ENCODE measurements at places on chromosomes 4 and X. TPM values are rescaled to one million over a fixed set of nuclear protein-coding genes. Genes with fewer than 3 reads are reported as not detected.

- DNase-seq = no peak
Measured at GRCh38 chrX:123924186-123924585, 37.3 kb upstream of the STAG2 start.

DNA sequence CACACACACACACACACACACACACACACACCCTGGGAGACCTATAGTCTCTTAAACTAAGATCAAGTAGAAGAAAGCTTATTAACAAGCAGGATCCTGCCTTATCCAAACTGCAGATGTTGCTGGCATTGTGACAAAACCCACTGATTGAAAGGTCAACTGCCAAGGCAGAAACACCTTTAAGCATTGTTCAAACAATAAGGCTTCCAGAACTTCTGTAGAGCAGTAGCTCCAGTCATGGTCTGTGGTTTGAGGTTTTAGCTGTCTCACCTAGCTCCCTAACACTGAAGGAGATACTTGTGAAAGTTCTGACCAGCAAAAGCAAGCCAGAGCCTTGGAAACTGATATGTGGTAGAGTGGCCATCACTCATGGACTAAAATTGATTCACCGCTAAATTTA, 59.8 kb downstream of the PTCHD1 start:
- no peak for DNase-seq

DNA sequence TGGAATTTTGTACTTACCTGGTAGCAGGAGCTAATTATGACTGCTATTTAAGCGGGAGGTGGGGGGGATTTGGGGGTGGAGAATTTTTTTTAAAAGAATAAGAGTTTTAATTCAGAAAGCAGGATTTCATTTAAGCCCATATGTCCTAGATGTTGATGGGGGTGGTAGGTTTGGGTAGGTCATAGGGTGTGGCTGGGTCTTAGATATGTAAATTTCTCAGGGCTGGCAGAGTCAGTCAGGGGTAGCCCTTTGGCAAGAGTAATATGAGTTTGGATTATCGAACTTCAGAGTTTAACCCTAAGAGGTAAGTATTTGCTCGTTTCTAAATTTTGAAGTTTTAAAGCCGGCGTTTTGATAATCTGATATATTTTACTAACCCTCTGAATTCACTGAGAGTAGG, 35.2 kb upstream of the COX18 start:
- DNase-seq = no peak

DNA sequence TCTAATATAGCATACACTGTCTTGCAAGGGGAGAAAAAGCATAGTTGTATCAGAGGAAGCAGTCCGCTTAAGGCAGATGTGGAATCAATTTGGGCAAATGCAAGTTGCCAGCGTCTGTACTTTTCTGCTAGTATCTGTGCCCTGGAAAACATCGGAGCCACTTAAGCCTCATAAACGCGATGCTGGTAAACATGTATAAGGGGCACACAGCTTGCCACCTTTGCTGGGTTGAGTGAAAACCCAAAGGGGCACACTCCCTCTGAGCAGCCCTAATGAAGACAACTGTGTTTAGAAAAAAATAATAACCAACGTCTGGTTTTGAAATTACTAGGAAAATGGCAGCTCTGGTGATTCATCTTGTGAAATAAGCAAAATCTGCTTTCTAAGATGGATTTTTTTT, 24.3 kb downstream of the SMIM20 start:
- DNase-seq = no peak

DNA sequence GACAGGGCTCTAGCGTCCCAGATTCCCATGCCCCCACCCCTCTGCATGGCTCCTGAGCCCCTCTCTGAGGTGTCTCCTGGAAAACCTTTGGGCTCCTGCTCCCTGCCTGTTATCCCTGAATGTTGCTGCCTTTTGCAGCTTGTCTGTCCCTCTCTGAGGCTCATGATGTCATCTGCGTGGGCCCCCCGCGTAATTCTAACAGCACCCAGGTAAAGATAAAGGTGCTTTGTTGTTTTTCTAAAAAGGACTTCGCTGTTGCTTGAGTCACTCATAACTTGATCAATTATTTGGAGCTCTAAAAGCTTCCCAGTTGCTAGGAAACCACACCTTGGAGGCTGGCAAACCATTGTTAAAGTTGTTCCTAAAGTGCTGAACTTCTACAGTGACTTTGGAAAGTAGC, 36.6 kb downstream of the WFS1 start:
- DNase-seq = no peak

GRCh38 chrX:16628946-16629595, 20.9 kb upstream of the S100G start:
- no peak for DNase-seq

DNA sequence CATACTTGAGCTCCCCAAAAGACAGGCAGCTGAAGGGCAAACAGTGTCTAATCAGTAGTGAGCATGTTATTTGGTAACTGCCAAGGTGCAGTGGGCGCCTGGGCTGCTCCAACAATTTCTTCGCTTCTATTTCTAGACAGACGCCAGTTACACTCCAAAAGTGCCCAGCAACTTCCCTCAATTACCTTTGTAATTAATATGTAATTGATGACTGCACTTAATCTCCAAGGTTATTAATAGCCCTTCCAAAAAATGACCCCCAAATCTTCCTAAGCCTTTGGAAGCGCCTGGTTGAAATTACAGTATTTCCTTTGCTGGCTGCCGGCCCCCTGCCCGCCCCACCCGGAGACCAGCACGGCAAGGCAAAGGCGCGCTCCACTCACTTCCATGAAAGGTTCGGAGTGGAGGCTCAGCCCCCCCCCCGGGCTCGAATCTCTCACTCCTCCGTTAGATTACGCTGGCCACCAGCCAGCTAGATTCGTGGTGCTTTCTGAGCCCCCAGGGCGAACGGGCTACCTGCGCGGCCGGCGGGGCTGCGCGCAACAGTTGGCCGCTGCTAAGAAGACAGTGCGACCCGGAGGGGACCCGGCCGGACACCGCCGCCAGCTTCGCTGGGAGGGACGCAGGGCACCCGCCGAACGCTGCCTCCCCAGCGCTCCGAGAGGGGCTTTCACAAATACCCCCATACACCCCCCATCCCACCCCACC, 1.9 kb downstream of the GPC4 start:
- no peak for DNase-seq

- DNase-seq = no peak
Measured at GRCh38 chr4:24973747-24974601, 56.8 kb downstream of the LGI2 start.

- DNase-seq = no peak
Measured at GRCh38 chrX:367866-368265, 18.8 kb downstream of the PPP2R3B start.

DNA sequence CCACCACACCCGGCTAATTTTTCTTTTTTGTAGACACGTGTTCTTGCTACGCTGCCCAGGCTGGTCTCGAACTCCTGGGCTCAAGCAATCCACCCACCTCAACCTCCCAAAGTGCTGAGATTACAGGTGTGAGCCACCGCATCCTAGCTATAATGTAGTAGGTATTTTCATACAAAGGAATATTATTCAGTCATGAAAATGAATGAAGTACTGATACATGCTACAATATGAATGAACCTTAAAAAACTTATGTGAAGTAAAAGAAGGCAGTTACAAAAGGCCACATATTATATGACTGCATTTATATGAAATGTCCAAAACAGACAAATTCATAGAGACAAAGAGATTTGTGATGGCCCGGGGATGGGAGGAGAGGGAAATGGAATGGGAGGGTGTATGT, 4.7 kb upstream of the GATA1 start:
- DNase-seq = no peak

GRCh38 chr4:136687118-136687517, 845.2 kb downstream of the PCDH18 start:
- no peak for DNase-seq

DNA sequence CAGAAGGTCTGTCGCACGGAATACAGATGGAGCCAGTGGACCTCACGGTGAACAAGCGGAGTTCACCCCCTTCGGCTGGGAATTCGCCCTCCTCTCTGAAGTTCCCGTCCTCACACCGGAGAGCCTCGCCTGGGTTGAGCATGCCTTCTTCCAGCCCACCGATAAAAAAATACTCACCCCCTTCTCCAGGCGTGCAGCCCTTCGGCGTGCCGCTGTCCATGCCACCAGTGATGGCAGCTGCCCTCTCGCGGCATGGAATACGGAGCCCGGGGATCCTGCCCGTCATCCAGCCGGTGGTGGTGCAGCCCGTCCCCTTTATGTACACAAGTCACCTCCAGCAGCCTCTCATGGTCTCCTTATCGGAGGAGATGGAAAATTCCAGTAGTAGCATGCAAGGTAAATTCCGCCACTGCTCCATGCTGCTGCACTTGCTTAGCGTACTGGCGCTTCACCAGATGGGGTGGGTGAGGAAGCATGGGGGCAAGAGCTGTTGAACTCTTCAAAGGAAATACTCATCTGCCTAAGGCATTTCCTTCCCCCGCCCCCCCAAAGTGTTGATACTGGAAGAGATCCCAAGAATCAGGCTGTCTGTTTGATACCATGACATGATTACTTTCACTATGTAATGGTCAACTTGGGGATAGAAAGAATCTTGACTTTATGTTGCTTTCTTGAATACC, 24.8 kb downstream of the KLF3 start:
- no peak for DNase-seq

DNA sequence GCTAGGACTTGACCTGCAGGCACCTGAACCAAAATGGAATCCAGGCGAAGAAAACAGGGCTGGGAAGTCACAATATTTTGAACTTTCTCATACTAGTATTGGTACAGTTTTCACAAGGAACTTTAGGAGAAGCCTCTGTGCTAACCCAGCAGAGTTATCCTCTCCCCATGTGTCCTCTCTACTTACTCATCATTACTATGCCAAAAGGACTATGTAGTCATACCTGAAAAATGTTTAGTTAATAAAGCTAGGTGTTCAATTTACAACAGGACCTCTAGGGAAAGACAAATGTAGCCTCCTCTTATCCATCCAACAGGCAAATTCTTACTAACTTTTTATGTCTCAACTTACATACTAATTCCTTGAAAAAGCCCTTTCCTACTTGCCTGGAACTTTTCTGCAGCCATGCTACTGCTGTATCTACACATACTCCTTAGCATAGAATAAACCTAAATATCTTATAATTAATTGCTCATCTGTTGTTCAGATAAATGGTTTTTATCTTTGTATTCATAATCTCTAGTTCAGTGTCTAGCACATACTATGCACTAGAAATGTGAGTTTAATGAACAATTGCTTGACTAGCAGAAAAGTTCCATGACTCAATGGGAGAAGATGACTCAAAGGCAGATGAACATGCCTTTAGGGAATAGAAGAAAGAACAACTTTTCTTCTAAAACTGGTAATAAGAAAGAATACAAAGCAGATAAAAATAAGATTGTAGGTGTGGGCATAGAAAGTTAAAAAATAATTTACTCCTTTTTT, 215.5 kb upstream of the VEGFC start:
- DNase-seq = no peak

Gene LGI2
- 0.27 TPM for total RNA-seq

Gene SSX2B
- not detected for total RNA-seq

Gene TLR6
- 4.0 TPM for total RNA-seq

Gene CASK
- total RNA-seq = 22.7 TPM

Gene ABCG2
- total RNA-seq = 0.38 TPM

Gene MGARP
- 1.2 TPM for total RNA-seq

Gene F9
- not detected for total RNA-seq

Gene KLF3
- 152 TPM for total RNA-seq

Gene SERPINA7
- total RNA-seq = not detected

Gene KLHL4
- total RNA-seq = 0.30 TPM
